ENCODE measurements at places on chromosomes 4 and X.

DNA sequence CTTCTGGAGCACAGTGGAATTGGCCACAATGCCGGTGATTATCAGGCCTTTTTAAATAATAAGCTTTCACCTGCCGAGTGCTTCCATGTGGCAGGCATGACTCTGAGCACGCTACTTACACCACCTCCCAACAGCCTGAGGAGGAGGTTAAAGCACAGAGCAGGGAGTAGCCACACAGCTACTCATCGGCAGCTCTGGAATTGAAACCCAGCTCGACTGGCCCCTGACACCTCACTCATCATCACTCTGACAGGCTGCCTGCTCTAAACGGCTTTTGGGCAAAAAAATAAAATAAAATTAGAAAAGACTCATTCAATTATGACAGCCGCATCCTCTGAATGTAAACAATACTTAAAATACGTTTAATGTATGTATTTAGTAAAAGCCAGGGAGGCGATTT lies 326.4 kb upstream of the NOCT start:
- DNase-seq: no peak

DNA sequence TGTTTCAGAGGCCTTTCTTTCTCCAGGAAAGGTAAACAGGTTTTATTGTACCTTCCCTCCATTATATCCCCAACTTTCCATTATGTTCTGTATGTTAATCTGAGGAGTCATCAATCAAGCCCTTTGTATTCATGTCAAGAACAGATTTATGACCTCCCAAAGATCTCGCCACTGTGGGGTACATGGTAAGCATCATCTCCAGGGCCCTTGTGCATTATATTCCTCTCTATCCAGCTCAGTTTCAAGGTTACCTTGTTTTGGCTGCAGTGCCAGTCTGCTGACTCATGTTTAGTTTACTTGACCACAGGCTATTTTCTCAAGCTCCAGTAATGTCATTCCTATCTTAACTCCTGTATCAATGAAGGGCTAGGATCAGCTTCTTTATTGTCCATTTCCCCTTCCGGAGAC lies 125.1 kb upstream of the FRMPD4 start:
- DNase-seq: no peak

GRCh38 chr4:104494185-104494584 lies 509 bp downstream of the CXXC4 start:
- no peak for DNase-seq

GRCh38 chr4:22077571-22077970 lies 129.0 kb upstream of the KCNIP4 start:
- DNase-seq: no peak

GRCh38 chr4:140609548-140610425 lies 41.0 kb upstream of the UCP1 start:
- DNase-seq: no peak

- peak; percentile 27 for DNase-seq
These were observed 675 bp downstream of the PRIMPOL start for GRCh38 chr4:184649971-184650855.

- no peak for DNase-seq
These were observed 57.0 kb downstream of the ING2 start for GRCh38 chr4:183561905-183562304.

- no peak for DNase-seq
These were observed 256.8 kb downstream of the TRIML1 start for GRCh38 chr4:188396037-188396436.

DNA sequence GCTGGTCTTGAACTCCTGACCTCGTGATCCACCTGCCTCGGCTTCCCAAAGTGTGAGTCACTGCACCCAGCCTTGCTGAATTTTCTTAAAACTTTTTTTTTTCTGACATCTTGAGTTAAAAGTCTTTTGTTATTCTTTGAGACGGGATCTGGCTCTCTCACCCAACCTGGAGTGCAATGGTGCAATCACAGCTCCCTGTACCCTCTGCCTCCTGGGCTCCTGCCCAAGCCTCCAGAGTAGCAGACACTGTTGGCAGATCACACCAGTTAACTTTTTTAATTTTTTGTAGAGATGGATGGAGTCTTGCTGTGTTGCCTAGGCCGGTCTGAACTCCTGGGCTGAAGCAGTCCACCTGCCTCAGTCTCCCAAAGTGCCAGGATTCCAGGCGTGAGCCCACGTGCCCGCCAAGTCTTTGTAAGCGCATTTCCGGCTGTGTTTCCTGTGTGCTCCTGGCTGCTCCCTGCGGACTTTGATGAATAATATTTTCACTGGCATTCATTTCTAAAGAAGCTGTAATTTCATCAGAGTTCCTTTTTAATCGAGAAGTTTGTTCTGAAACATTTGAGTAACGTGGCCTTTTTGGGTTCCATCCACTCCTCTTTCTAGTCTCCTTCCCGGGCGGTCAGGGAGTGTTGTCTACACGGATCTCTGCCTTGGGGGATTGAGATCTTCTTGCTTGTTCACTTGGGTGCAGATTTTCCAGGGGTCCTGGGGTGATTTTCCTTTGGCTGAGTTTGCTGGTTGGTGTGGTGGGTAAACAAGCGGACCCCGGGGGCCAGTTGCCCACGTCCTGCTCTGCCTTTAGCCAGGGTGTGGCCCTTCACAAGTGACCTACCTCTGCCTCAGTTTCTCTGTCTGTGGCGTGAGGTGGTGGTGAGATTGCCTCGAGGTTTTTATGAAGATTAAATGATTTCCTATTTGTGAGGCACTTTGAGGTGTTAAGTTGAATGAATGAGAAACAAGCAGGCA lies 44.4 kb downstream of the PCGF3 start:
- no peak for DNase-seq

GRCh38 chr4:132269303-132269990 lies 879.6 kb upstream of the PCDH10 start:
- DNase-seq: no peak

DNA sequence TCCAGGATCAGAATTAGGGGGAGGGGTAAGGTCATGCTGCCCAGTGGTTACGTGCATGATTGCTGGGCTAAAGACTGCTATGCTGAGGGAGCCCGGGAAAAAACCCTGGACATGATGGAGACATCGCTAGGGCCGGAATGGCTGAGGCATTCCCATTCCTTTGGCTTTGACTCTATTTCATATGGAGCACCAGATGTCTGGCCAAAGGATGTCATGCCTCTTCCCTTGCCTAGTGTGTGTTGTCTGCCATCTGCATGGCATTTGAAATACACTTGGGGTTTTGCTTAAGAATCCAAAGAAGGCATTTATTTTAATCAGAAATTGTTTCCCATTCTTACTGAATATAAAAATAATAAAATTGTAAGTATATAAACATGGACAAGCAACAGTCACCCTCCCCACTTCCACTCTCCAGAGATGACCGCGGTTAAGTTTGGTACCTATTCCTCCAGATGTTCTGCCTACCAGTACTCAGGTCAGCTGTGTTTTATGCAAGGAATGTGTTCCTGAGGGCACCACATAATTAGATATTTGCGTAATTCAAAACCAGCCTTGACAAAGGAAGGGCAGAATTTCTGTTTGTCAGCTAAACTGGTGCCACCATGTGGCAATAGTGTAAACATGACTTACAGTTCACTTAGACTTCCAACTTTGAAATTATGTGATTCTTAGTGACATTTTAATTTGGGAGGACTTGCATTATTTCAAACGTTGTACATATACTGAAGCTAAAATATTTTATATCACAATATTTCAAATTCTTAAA lies 105.9 kb downstream of the CT47B1 start:
- DNase-seq: no peak

DNA sequence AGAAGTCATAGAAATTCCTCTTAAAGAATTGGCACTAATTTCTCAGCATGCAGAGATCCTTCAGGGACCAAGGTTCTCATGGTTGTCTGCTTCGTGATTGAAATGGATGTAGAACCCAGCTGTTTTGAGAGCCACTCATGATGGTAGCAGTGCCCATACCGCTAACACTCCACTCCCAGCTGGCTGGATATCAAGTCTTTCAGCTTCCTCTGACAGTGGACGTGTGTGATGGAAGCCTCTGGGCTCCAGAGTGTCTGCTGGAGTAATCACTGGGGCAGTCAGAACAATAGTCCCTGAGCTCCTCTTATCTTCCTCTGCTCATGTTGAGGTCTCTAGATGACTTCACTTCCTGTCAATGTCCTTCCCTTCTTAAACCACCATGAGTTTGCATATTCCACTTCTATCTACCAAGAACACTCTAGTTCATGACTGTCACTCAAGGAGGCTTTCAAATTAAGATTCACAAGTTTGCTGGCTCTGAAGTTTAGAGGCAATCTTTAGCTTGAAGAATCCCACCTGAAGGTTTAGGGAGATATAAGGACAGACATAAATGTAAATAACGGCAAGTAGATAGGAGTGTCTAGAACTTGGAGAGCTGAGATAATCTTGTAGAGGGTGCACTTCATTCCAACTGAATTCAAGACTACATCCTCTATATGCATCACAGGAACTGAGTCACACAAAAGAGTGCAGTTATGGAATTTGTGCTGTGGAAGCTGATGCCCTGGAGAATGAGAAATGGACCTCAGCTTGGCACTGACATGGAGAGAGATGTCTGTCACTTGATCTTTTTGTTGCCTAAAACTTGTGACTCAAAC lies 64.5 kb upstream of the WDR1 start:
- DNase-seq: no peak

DNA sequence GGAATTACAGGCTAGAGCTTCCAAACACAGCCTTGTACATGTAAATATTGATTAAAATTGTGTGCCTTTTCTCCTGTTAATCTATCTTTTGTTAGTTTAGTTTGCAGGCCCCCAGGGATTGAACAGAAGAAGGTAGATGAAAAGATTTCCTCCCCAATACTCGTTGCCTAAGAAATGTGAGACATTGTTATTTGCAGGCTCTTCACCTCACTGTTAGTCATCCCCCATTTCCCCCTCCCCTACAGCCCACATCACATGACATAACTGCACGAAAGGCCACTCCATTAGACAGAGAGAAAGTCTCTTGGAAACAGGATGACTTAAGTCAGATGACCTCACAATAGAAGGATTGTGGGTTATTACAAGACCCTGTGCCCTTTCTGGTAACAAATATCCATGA lies 13.3 kb upstream of the MID1 start:
- no peak for DNase-seq

- DNase-seq: no peak
These were observed 415.0 kb downstream of the BCOR start for GRCh38 chrX:39682778-39683177.

DNA sequence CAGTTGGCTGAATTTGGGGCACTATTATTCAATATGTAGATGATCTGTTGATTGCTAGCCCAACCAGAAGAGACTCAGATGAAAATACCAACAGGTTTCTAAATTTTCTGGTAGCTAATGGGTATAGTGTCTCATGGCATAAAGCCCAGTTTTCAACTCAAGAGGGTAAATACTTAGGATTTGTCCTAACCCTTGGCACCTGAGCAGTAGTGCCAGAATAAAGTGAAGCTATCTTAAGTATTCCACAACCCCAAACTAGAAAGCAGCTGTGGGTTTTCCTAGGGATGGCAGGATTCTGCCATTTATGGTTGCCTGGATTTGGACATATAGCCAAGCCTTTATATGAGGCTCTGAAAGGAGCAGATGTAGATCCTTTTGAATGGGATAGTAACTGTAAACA lies 119.0 kb downstream of the AGTR2 start:
- DNase-seq: no peak

DNA sequence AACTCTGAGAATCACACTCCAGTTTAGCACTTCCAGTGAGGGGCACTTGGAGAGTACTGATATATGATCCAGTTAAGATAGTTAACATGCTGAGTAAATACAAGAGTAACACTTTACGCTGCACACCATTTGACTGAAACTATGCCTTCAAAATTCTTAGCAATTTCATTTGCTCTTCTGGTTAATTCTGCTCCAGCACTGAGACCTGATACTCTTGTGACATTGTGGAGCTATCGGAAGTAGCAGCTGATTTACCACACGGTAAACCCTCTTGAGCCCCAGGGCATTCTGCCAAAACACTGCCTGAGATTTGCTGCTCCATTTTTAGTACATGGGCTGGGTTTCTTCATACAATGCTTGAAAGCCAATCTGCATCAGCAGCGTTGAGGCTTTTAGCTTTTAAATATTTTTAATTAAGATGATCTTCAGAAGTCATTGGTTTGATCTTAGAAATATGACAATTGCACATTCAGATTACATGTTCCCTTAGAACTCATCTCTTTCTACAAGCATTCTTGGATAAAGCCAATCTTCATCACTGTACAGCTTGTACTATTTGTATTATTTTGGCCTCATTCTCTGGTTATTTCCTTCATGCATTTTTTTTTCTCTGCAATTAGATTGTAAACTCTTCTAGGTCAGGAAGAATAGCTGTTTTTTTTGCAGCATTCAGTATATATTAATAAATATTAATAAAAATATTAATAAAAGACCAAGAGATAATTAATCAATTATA lies 67.8 kb upstream of the ETNPPL start:
- DNase-seq: no peak

GRCh38 chr4:62028745-62029144 lies 828.6 kb downstream of the ADGRL3 start:
- DNase-seq: no peak

- no peak for DNase-seq
These were observed 1.5 kb downstream of the ABCE1 start for GRCh38 chr4:145099653-145100052.

DNA sequence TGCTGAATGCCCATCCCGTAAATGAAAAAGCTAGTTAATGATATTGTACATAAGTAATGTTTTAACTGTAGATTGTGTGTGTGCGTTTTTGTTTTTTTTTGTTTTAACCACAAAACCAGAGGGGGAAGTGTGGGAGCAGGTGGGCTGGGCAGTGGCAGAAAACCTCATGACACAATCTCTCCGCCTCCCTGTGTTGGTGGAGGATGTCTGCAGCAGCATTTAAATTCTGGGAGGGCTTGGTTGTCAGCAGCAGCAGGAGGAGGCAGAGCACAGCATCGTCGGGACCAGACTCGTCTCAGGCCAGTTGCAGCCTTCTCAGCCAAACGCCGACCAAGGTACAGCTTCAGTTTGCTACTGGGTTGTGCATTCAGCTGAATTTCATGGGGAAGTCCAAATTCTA lies at the start of gene SPP1:
TSS of gene SPP1 (plus strand) at position 249 of the 400 bp plus-strand sequence. CDS start 1,182 bp downstream, outside the sequence.
- no peak for DNase-seq

GRCh38 chrX:47643926-47644325 lies 6.4 kb downstream of the ELK1 start:
- no peak for DNase-seq

GRCh38 chr4:110751986-110752385 lies 129.1 kb upstream of the PITX2 start:
- DNase-seq: no peak

DNA sequence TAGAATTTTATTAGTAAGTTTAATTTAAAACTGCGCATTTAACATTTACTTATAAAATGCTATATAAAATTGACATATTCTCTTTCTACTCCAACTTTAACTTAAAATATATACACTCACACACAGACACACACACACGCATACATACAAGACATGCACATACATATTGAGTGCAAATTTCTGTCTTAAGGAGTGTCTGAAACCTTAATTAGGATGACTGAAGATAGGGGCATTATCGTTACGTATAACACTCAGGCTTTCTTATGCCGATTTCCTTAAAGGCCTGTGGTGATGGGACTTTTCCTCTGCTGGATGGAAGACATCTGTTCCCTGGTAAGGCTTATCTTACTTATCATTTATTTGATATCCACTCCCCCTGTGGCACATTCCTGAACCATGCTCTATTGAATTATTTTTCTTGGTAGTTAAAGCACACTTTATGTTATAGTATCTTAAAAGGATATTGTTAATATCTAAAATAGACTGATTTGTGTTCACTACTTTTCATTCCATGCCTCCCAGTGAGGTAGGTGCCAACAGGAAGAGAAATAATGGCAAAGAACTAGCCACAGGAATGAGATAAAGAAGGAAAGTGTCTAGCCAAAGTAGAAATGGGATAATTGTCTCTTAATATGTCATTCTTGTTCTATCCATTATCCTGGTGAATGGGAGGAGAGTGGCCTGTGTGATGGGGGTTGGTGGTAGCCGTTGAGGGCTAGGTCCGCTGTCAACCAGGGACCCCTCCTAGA lies 92.9 kb upstream of the GPRIN3 start:
- DNase-seq: no peak

All from stimulated activated CD4-positive, alpha-beta T cell treated with anti-CD3 and anti-CD28 coated beads, Interleukin-2, amount 100 ng/mL, for 48 hours (primary cell).